ENCODE measurements at places on chromosomes 2 and 18.

DNA sequence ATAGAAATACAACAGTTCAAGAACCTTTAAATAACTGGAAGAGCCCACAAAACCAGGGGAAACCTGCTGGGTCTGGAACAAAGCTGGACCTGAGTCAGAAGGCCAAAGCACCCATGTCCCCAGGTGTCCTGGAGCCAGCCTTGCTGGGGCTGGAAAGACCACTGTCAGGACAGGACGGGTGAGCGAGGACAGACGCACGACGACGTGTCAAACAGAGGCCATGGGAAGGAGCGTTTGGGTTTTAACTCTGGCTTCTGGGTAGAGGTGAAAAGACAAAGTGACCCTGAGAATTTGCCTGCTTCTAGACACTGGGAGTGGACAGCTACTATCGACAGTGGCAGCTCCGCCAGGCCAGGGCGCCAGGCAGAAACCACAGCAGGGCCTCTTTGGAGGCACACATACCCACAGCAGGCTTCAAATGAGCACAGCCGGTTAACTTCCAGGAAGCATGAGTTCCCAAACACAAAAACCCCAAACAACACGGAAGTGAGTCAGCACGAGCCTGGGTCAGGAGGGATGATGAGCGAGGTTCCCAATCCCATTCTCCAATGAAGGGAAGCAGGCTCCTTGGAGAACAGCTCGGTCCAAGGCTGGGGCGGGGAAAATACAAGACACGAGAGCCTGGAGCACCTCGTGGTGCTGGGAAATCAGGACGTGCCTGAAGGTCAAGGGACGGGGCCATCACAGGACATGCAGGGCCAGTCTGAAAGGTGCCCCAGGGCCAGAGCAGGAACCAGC, 208.0 kb downstream of the TWIST2 start:
- peaks cover 7% of the 10 kb centered on the region for H3K36me3 ChIP-seq
- peaks cover under 1% of the 10 kb centered on the region for H3K4me1 ChIP-seq
- H3K4me3 ChIP-seq: no peak overlapping the region
- H3K27me3 ChIP-seq: no peaks in the 10 kb centered on the region
- H3K27ac ChIP-seq: no peak overlapping the region
- no peak for DNase-seq

DNA sequence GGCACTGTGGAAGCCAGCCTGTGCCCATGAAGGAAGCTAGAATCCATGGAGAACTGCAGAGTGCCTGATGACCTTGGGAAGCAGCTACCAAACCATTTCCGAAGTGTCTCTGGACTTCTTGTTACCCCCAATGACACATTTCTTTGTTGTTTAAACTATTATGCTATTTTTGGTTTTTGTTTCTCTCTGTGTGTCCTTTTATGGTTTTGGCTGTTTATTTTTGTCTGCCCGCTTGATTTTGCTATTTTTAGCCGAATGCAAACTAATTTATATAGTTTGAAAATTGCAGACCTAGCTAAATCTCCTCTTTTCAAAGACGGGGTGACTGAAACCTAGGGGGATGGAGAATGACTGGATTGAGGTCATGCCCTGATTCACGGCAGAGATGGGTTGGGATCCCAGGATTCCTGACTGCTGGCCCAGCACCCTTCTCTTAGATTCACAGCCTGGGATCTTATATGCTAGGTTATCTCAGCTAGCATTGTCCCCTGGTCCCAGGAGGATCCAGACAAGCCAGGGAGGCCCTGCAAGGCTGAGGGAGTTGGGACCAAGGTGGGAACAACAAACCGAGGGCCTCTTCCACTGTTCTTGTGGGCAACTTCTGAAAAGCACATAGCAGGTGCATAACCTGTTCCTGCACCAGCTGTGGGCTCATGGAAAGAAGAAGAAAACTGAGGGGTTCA, 116.3 kb upstream of the HAAO start:
- H3K4me3 ChIP-seq: no peak overlapping the region
- peaks cover 58% of the 10 kb centered on the region for H3K27me3 ChIP-seq
- H3K4me1 ChIP-seq: peaks cover 40% of the 10 kb centered on the region
- no peak overlapping the region for H3K27ac ChIP-seq

DNA sequence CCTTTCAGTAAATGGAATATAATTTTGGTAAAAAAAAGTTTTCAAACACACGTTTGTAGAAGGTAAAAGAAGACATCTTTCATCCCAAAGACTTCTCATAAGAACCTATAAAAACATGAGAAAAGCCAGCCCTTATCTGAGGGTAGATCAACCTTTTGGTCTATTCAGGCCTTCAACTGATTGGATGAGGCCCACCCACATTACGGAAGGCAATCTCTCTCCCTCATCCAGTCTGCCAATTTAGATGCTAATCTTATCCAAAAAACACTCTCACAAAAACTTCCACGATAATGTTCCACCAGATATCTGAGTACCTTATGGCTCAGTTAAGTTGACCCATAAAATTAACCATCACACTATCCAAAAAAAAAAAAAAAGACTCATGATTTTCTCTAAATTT, 2.2 kb upstream of the CDH20 start:
- DNase-seq: no peak
- H3K4me1 ChIP-seq: no peaks in the 10 kb centered on the region
- no peak overlapping the region for H3K4me3 ChIP-seq
- H3K27ac ChIP-seq: no peak overlapping the region

DNA sequence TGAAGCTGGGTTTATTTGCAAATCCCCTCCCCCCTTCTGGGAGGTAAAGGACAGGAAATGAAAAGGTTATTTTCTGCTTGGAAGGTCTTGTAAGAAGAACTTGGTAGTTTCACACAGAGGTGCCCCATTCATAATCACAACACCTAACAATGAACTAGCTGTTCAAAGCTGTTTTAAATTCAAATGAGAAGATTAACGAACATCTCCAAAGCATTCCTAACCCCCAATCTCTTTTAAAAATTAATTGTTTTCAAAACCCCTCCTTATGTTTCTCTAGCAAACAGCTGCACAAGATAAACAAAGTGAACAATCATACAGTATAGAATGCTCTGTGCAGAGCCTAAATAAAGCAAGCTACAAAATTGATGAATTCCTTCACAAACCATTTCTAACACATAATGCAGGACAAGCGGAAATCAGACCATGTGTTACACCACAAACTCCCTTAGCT, 271.4 kb downstream of the SATB2 start:
- no peaks in the 10 kb centered on the region for H3K36me3 ChIP-seq
- H3K27me3 ChIP-seq: no peaks in the 10 kb centered on the region
- no peaks in the 10 kb centered on the region for H3K4me1 ChIP-seq
- no peak for DNase-seq
- H3K4me3 ChIP-seq: no peak overlapping the region
- H3K27ac ChIP-seq: no peak overlapping the region

- no peak overlapping the region for H3K4me3 ChIP-seq
- DNase-seq: no peak
- H3K27ac ChIP-seq: no peak overlapping the region
- no peaks in the 10 kb centered on the region for H3K36me3 ChIP-seq
- H3K4me1 ChIP-seq: no peaks in the 10 kb centered on the region
Observed at GRCh38 chr2:129893244-129893643, 86.2 kb upstream of the RAB6C start.

DNA sequence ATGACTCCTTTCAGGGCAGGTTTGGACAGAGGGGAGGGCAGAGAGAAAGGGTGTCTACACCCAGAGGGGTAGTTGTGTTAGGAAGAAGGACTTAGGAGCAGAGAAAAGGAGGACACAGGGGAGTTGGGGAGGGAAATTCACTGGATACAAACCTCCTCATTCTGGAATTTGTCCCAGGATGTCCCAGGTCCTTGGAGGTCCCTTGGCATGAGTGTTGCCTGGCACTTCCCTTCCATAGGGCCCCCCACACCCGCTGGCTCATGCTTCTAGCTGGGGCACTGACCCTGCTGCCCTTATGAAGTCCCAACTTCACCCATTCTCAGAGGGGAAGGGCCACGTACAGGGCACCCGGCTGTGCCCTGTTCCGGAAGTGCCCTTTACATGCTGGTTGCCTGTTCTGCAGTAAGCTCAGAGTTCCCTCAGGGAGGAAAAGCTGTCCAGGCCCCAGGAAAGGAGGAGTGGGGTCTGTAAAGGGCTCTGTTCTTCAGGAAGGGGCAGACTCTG, 93.6 kb upstream of the SMAD2 start:
- no peak overlapping the region for H3K27ac ChIP-seq
- no peaks in the 10 kb centered on the region for H3K4me1 ChIP-seq
- H3K27me3 ChIP-seq: no peaks in the 10 kb centered on the region
- H3K36me3 ChIP-seq: no peaks in the 10 kb centered on the region
- no peak overlapping the region for H3K4me3 ChIP-seq

DNA sequence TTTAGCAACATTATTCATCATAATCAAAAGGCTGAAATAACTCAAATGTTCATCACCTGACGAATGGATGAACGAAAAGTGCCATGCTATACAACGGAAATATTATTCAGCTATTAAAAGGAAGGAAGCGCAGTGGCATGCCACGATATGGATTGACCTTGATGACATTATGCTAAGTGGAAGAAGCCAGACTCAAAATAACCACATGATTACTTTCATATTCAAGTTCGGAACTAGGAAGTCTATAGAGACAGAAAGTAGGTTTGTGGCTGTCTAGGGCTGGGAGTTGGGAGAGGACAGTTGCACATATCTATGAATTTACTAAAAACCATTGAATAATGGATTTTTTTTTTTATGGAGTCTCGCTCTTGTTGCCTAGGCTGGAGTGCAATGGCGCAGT, 13.4 kb upstream of the PDIA6 start:
- H3K4me1 ChIP-seq: no peaks in the 10 kb centered on the region
- H3K27ac ChIP-seq: no peak overlapping the region
- no peak overlapping the region for H3K4me3 ChIP-seq

DNA sequence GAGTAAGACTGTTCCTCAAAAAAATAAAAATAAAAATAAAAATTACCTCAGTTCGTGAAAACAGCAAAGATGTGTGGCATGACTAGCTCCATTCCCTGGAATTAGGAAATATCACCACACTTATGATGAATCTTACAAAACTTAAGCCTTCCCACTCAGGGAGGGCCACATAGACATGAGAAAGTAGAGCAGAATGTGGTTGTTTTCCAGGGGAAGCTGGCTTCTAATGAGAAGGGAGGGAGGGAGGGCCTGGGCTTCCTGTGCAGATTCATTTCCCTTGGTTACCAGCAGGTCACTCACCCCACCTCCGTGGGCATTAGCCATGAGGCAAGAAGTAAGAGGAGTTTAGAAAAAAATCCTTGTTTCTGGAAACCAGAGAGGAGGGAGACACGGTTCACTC, 95.9 kb upstream of the RMDN2 start:
- no peaks in the 10 kb centered on the region for H3K27me3 ChIP-seq
- no peaks in the 10 kb centered on the region for H3K36me3 ChIP-seq
- peaks cover 13% of the 10 kb centered on the region for H3K4me1 ChIP-seq

DNA sequence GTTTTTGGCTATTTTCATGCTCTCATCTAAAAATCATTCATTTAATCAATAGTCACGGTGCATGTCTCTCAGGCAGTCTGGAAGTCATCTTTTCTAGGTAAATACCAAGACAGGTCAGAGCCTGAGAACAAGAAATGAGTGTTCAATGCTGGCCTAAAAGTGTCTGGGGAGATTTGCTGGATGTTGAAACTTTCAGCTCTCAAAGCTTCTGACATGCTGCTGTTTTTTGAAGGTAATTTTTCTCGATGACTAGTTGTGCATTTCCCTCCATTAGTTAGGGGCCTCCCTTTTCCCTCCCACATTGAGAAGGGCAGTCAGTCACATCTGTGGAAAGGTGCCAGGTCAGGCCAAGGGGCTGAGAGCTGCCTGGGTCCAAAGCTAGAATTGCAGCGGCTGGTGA, 115.6 kb downstream of the LPIN1 start:
- peaks cover 23% of the 10 kb centered on the region for H3K27me3 ChIP-seq
- no peak for DNase-seq
- H3K36me3 ChIP-seq: no peaks in the 10 kb centered on the region
- H3K27ac ChIP-seq: no peak overlapping the region
- peaks cover 15% of the 10 kb centered on the region for H3K4me1 ChIP-seq

GRCh38 chr2:157620956-157621355, 7.7 kb downstream of the ACVR1C start:
- DNase-seq: no peak
- no peaks in the 10 kb centered on the region for H3K4me1 ChIP-seq
- H3K27me3 ChIP-seq: no peaks in the 10 kb centered on the region
- H3K4me3 ChIP-seq: no peak overlapping the region
- no peaks in the 10 kb centered on the region for H3K36me3 ChIP-seq

GRCh38 chr2:24830351-24830750, 37.1 kb downstream of the CENPO start:
- H3K4me3 ChIP-seq: no peak overlapping the region
- peaks cover 23% of the 10 kb centered on the region for H3K4me1 ChIP-seq
- H3K27me3 ChIP-seq: peaks cover 40% of the 10 kb centered on the region
- no peak overlapping the region for H3K27ac ChIP-seq
- H3K36me3 ChIP-seq: no peaks in the 10 kb centered on the region

GRCh38 chr2:230919240-230919639, 5.8 kb downstream of the GPR55 start:
- H3K4me1 ChIP-seq: no peaks in the 10 kb centered on the region
- DNase-seq: no peak
- no peak overlapping the region for H3K27ac ChIP-seq
- no peak overlapping the region for H3K4me3 ChIP-seq
- H3K36me3 ChIP-seq: no peaks in the 10 kb centered on the region

DNA sequence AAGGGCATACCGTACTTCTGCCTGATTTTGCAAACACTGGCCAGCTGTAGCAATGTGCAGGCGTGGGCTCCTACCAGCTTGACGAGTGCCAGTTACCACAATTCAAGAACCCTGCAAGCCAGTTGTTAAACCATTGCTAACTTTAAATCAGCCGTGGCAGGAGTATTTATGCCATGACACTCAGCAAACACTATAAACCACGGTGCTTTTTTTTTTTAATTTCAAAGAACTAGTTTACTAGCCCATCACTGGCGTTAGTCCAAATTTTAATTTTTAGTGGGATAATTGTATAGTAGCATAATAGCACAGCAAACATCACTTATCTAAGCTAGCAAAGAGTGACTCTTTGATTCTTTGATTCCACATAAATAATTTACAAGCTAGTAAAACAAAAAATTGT, 111.1 kb downstream of the COL4A4 start:
- no peak overlapping the region for H3K4me3 ChIP-seq
- H3K27ac ChIP-seq: no peak overlapping the region
- no peaks in the 10 kb centered on the region for H3K36me3 ChIP-seq
- no peak for DNase-seq
- no peaks in the 10 kb centered on the region for H3K4me1 ChIP-seq
- no peaks in the 10 kb centered on the region for H3K27me3 ChIP-seq

GRCh38 chr2:220076734-220077133, 449.3 kb downstream of the SLC4A3 start:
- H3K4me1 ChIP-seq: no peaks in the 10 kb centered on the region
- H3K27ac ChIP-seq: no peak overlapping the region
- H3K4me3 ChIP-seq: no peak overlapping the region
- peaks cover 45% of the 10 kb centered on the region for H3K27me3 ChIP-seq
- no peaks in the 10 kb centered on the region for H3K36me3 ChIP-seq

GRCh38 chr2:54650612-54651011, 72.8 kb upstream of the EML6 start:
- no peaks in the 10 kb centered on the region for H3K4me1 ChIP-seq
- DNase-seq: no peak
- H3K27ac ChIP-seq: no peak overlapping the region

DNA sequence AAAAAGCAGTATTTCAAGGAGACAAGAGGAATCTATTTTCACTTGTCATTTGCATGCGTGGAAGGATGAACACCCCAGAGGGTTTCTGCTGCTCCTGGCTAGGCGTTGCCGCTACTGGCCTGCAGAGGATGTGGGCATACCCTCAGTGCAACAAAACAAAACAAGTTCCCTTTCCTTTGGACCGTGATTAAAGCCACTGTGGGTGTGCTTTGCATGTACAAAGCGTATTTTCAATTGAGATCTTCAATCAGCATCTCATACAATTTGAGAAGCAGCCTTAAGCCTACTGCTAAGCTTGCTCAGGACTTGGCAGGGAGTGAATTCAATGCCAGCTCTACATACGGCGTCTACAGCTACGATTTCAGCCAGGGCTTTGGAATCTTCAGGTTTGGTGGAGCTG, 298.4 kb downstream of the LPIN1 start:
- peaks cover 2% of the 10 kb centered on the region for H3K27me3 ChIP-seq
- no peaks in the 10 kb centered on the region for H3K36me3 ChIP-seq
- H3K27ac ChIP-seq: no peak overlapping the region
- DNase-seq: no peak

Data from HepG2 (cell line).